ENCODE measurements at places on chromosomes 7 and 10. TPM values are rescaled to one million over a fixed set of nuclear protein-coding genes. Genes with fewer than 3 reads are reported as not detected.

Gene GATA3
- total RNA-seq = not detected

Gene AKR1D1
- total RNA-seq = not detected

Gene IFIT1B
- total RNA-seq = not detected

Gene NUTM2B
- 2.8 TPM for total RNA-seq

Gene HOGA1
- total RNA-seq = 0.31 TPM

Gene VGF
- 9.4 TPM for total RNA-seq

Gene CTBP2
- 79.8 TPM for total RNA-seq

Gene CEP55
- total RNA-seq = 4.1 TPM

Gene CCDC3
- total RNA-seq = 13.8 TPM

Gene CABCOCO1
- 1.6 TPM for total RNA-seq

Gene SUN3
- not detected for total RNA-seq

Gene STEAP1B
- 1.9 TPM for total RNA-seq

Gene FAM25A
- total RNA-seq = not detected

Gene MYO1G
- 0.63 TPM for total RNA-seq

Gene CXCL12
- total RNA-seq = 10.6 TPM

Gene ANKRD30A
- not detected for total RNA-seq

Gene GPR26
- total RNA-seq = 2.8 TPM

Gene GFRA1
- total RNA-seq = 6.3 TPM

Gene SLC16A9
- total RNA-seq = 9.4 TPM

Gene C10orf105
- total RNA-seq = 0.31 TPM

Gene TUBAL3
- not detected for total RNA-seq

Gene CDNF
- not detected for total RNA-seq

Gene PFKP
- total RNA-seq = 104 TPM

Gene HOXA7
- not detected for total RNA-seq

Gene CYCS
- total RNA-seq = 56.0 TPM

Gene RNF32
- 2.8 TPM for total RNA-seq

Gene CDHR3
- total RNA-seq = 28.8 TPM

Gene CUBN
- total RNA-seq = 7.2 TPM

Gene PLEKHA1
- 47.6 TPM for total RNA-seq

Gene SPDYE1
- not detected for total RNA-seq

Gene ATRNL1
- total RNA-seq = 468 TPM

Gene C10orf71
- not detected for total RNA-seq

Gene ZNF727
- total RNA-seq = 3.8 TPM

Gene IL6
- total RNA-seq = not detected

Gene OPALIN
- not detected for total RNA-seq

Gene KLLN
- total RNA-seq = 0.63 TPM

Gene PAX4
- not detected for total RNA-seq

Gene EGR2
- 0.63 TPM for total RNA-seq

Gene GIMAP8
- 1.3 TPM for total RNA-seq

Gene KEL
- total RNA-seq = 3.8 TPM

Gene C10orf67
- total RNA-seq = 0.31 TPM

Gene ST8SIA6
- 11.6 TPM for total RNA-seq

Gene SMARCD3
- total RNA-seq = 154 TPM

Gene MAPK8
- total RNA-seq = 382 TPM

Measured in parietal lobe (tissue), 2 donors.